ENCODE measurements at places on chromosomes 5 and 9.

DNA sequence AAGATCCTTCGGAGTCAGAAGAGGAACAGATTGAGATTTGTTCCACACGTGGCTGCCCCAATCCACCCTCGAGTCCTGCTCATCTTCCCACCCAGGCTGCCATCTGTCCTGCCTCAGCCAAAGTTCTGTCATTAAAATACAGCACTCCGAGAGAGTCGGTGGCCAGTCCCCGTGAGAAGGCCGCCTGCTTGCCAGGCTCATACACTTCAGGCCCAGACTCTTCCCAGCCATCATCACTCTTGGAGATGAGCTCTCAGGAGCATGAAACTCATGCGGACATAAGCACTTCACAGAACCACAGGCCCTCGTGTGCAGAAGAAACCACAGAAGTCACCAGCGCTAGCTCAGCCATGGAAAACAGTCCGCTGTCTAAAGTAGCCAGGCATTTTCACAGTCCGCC, 85.9 kb downstream of the GOLPH3 start:
- DNase-seq, result no peak

GRCh38 chr5:14269395-14269794, 126.3 kb downstream of the TRIO start:
- no peak for DNase-seq

DNA sequence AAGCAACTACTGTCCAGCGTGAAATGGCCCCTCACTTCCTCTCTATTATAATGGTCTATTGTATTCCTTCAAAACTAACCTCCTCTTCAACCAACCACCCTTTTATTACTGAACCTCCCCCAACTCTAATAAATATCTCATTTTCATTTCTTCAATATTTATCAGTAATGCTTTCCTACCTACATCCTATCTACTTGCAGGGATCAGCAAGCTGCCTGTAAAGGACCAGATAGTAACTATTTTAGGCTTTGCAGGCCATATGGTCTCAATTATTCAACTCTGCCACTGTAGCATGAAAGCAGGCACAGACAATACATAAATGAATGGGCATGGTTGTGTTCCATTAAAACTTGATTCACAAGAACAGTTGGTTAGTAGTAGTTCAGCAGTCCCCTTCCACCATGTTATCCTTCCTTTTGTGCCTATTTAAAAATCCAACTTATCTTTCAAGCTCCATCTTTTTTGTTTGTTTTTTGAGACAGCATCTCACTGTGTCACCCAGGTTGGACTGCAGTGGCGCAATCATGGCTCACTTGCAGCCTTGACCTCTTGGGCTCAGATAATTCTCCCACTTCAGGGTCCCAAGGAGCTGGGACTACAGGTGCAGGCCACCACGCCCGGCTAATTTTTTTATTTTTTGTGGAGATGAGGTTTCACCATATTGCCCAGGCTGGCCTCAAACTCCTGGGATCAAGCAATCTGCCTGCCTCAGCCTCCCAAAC, 45.8 kb downstream of the PCDHGC5 start:
- no peak for DNase-seq

DNA sequence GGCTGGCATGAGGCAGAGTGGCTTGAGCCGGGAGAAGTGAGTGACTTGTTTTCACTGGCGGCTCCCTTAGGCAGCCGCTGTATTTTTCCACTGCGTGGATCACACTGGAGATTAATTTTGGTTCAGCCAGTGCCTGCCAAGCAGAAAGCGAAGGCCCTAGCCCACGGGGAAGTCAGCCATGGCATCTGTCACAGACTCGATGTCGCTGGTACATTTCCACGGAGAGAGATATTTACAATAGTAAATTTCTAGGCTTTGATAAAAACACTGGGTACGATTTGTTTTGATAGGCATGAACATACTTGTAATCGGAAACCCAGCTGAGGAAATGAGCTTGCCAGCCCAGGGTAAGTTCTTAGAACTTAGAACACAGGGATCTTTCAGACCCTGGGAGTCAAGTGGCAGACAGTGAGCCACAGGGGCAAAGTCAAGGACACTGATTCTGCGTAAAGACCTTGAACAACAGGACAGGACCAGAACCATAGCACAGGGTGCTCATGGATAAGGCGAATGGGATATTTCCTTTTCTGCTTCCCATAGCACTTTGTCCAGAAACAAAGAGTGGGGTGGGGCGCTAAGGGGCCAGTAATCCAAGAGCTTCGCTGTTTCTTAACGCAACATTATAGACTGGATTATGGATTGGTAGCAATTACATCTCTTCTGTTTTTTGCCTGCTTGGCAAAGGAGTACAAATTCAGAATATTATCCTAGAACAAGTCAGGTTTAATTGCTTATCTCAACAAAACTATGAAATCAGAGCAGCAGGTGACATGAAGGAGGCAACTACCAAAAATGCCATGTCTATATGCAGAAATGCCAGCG, 4.5 kb downstream of the DUSP1 start:
- peak; percentile 43 for DNase-seq
